ENCODE measurements at places on chromosomes 12 and 14.
A peak's percentile ranks its signal among the peaks of the same experiment; 100 is the strongest.

DNA sequence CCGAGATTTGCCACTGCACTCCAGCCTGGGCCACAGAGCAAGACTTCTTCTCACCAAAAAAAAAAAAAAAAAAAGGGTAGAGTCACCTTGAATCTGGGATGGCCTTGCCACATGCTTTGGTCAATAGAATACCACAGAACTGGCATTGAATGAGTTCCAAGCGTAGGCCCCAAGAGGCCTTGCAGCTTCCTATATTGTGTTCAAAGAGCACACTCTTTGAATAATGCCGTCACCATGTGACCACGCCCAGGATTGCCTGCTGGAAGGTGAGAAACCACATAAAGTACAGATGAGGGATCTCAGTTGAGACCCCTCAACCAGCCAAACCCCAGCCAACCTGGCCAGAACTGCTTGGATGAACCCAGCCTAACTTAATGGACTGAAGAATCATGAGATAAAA is 239.2 kb upstream of the AMIGO2 start:
- DNase-seq: no peak

DNA sequence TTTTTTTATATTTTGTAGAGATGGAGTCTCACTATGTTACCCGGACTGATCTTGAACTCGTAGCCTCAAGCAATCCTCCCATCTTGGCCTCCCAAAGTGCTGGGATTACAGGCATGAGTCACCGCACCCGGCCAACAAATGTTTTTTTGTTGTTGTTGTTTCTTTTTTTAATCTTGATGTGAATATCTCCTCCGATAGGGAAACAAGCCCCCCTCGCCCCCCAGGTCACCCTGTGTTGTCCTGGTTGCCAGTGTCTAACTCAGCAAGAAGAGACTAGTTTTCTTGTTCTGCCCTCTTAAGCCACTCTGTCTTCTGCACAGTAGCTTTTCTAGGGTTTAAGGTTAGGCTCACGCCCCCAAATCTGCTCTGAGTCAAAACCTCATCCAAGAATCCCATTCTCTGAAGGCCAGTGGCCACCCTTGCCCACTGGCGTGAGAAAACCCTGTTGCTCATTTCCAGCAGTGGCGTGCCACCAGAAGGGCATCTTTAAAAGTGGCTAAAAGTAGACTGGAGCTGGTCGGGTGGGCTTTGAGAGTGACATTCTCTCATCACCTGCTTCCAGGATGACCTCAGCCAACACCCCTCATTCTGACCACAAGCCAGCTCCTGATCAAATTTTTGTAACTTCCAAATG is 42.7 kb downstream of the C14orf132 start:
- no peak for DNase-seq

- DNase-seq: peak; percentile 65
These were observed 77.5 kb downstream of the ELK3 start for GRCh38 chr12:96271469-96272199.

GRCh38 chr12:115464111-115464581 is 780.2 kb upstream of the TBX3 start:
- DNase-seq: no peak

All from AG10803 (cell line).